ENCODE measurements at places on chromosomes 5 and 9.

GRCh38 chr5:177113566-177114424 is 19.8 kb upstream of the NSD1 start:
- DNase-seq = peak; percentile 60

DNA sequence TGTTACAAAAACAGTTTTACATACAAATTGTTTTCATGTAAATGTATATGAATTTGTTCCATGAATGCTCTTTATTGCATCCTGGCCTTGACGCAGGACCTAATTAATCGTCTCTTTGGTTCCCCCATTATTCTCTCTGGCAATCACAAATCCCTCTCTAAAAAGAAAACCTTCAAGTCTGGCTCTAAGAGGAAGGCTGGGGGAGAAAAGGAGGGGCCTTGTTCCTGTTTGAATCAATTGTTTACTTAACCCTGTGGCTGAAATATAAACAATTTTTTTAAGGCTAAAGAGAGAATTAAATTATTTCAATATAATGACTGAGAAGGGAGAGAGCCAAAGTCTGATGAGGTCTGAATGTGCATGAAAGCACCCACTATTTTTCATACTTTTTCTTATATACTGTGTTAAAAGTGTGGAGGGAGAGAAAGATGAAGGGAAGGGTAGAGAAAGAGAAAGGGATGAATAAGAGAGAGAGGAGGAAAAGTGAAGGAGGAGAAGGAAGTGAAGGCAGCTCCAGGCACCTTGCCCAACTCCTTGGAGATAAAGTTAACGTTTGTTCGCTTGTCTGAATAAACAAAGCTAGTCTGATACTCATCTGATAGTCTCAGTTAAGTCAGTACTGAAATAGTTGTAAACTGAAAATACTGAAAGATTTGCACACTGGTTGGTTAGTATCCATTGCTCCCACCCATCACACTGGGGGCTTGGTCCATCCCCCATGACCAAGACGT is 116.4 kb upstream of the SPDL1 start:
- DNase-seq = no peak

DNA sequence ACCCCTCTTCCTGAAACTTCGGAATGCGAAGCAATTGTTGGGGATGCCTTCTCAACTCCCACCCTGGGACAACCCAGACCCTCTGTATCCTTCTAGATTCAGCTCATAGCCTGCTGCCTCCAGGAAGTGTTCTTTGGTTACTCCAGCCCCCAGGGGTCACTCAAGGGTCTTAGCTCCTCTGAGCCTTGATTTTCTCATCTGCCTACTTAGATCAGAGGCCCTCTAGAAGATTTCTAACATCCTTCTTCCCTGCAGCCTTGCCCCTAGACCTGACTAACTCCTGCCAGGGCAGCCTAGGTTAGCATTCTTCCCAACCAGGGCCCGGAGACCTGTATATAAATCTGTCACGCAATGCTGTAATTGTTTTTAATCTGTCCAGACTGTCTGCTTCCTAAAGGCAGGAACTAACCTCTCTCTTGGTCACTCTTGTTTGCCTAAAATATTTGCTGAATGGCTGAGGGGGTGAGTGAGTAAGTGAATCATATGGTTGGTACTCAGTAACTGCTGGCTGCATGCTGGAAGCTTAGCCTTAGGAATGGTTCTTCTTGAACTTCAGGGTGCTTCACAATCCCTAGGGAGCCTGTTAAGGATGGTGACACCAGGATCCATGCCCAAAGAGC is 8.2 kb downstream of the GALNT10 start:
- DNase-seq = no peak

DNA sequence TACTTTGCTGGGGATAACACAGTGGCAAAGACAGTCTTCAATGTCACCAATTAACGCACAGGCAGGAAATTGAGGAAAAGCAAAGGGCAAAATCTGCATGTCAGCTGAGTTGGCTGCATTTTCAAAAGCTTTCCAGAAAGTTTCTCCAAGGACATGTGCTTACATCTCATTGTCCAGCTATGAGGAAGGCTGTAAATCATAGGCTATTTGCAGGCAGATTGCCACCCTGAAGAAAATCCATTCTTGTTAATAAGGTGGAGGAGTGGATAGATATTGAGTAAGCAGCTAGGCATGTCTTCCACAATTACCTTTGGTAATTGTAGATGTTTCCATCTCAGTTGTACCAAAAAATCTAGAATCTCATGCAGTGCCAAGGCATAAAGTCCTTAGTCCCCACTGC is 278.0 kb upstream of the NUDT12 start:
- no peak for DNase-seq

DNA sequence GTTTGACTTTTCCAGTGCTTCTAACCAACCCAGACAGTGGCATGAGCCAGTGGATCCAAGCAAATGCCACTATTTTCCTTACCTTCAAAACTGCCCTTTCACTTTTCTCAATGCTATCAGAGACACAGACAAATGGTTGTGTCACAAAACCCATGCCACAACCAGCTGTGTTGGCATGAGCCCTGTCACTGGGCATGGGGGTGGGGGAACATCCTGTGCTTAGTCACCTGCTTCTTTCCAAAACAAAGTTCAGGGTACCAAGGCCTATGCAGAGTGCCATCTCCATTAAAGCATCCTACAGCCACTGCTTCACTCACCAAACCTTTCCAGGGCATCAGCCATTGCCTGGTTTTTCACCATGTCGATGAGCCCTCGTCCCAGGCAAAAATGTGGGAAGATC is 30.1 kb downstream of the NIPSNAP3B start:
- DNase-seq = no peak

DNA sequence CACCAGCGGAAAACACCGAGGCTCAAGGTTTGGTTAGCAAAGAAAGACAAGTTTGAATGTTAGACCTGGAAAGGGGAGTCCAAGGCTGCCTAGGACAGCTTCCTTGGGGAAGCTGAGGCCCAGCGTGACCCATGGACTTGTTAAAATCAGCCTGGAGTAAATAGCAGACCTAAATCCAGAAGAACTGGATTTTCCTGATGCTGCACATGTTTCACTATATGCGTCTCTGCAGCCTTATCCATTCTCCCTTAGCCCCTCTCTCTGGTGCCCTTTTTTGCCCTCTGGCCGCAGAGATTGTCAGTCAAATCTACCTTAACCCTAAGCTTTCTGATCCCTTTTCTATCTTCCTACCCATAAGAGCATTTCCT is 119.9 kb downstream of the NTRK2 start:
- no peak for DNase-seq

DNA sequence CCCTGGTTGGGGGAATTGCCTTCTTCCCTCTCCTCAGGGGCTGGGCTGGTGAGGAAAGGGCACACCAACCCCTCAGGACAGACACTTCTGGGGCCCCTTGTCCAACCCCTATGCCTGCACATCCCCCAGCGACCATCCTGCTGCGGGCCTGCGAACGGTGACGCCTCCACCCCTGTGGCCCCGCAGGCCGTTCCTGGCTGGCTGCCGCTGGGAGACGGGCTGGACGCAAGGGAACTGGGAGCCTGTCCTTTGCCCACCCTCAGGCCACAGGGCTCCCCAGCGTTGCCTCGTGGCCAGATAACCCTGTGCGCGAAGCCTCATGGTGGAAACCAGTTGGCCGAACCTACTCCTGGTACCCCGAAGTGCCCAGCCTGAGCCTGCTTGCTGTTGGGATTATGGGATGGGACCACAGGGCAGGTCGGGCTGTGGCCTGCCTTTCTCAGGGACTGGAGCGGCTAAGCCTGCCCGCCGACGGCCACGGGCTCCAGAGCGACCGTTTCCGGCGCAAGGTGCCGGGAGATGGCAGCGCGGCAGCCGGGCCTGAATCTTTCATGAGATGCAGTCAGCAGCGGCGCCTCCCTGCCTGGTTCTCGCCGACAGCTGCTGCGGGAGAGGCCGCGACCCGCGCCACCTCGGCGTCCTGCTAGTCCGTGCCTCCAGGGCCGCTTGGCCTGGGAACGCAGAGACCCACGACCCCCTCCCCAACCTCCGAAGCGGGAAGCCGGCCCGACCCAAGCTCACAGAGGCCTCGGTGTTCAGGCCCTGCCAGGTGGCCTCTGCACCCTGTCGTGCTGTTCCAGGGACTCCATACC is 6.5 kb upstream of the PITX1 start:
- DNase-seq = no peak

All from activated T-helper 9 cell treated with anti-CD3 and anti-CD28 coated beads, Interleukin-2, amount 50 U/mL, for 16 hours (primary cell).